Stimulated activated CD4-positive, alpha-beta T cell treated with anti-CD3 and anti-CD28 coated beads, TNF-alpha, amount 100 ng/mL, for 1 hour (primary cell): ENCODE measurements at places on chromosomes 4 and X.

- no peak for DNase-seq
These were observed 67.2 kb upstream of the IL15 start for GRCh38 chr4:141569141-141569540.

DNA sequence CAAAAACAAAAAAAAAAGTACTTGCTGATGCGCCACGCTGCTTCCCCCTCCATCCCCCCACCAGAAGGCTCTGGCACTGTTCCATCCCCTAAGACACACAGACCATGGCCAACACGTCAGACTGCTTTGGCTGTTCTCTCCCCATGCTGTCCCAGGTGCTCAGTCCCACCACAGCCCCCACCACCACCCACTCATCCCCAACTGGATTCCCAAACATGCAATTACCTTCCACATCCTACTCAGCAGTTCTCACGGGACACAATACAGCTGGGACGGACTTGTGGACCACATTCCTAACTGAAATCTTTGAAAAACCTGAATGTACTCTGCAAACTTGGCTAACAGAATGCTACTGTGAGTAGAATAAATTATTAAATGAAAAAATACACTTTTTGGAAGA lies 8.6 kb downstream of the FAT1 start:
- DNase-seq, result no peak

DNA sequence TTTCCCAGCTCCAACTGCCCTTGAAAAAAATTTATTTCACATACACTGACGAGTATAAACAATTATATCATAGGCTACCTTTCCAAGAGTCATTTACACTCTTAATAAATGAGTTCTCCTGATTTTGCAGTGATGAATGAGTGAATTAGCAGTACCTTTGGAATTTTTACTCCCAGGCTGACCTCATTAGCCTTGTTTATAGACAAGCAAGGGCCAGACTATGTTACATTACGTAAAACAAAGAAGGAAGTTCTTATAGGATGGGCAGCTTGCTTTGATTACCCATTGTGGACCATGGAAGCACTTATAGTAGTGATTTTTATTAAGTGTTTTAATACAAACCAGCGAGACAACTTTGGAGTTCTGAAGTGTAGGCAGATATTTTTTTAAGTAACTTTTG lies 112.9 kb upstream of the C1QTNF7 start:
- no peak for DNase-seq

DNA sequence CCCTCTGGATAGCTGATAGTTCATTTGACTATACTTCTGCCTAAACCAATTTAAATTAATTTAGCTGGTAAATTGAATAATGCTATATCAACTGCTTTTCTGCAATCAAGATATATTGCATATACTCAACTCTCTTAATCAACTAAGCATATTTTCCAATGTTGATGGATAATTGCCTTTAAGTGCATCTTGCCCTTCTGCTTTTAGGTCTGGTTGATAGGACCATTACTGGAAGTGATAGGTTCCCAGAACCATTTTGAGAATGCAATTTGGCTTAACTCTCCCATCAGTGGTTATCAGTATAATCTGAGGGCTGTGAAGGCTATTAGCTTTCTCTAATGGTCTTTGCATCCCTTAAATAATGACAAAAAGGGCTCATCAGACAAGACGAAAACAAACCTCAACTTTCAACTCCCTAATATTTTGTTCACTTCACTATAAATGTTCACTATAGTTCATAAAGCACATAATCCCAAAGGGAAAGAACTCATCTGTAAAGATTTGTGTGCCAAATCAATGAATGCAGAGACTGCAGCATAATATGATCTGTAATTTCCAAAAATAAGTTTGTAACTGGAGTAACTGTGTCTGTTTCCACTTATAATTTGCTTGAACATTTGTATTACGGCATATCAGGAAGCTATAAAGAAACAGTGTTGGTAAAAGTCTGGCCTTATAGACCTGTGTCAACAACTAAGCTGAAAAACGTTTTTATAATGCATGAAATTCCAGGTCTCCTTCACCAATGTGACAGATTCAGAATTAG lies 273.6 kb downstream of the FBXO8 start:
- no peak for DNase-seq

- DNase-seq, result no peak
These were observed 14.3 kb downstream of the G3BP2 start for GRCh38 chr4:75658876-75659275.
